Activated CD4-positive, CD25-positive, alpha-beta regulatory T cell treated with anti-CD3 and anti-CD28 coated beads, Interleukin-2, amount 50 U/mL, for 24 hours (primary cell): ENCODE measurements at places on chromosomes 13 and 19.
A peak's percentile ranks its signal among the peaks of the same experiment; 100 is the strongest.

DNA sequence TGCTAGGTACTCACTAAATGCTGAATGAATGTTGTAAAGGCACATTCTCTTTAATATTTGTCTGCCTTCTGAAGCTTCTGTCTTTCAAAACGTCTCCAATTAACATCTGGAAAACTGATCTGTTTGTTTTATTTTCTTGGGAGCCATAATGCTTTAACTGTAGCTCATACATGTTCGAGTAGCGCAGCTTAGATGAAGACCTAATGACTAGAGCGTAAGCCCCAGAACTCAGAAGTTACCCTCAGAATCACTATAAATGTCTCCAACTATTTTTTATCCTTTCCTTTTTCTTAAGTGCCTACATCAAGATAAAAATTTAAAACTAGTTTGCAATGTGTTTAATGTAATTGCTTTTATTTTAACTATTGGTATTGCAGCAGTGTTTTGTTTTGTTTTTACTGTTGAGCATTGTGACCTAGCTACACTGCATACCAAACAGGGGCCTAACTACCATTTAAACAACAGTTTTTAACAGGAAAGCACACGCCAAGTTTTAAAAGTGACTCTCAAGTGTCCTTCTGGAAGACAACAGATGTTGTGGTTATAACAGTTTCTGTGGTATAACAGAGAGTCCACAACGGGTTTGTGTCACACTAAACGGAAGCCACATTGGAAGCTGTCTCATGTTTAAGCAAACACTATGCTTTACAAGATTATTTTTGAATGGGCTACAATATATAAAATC is 42.0 kb downstream of the MRPL57 start:
- ATAC-seq = peak; percentile 25

- no peak for ATAC-seq
Observed at GRCh38 chr13:76440568-76440967, 445.6 kb downstream of the KCTD12 start.

DNA sequence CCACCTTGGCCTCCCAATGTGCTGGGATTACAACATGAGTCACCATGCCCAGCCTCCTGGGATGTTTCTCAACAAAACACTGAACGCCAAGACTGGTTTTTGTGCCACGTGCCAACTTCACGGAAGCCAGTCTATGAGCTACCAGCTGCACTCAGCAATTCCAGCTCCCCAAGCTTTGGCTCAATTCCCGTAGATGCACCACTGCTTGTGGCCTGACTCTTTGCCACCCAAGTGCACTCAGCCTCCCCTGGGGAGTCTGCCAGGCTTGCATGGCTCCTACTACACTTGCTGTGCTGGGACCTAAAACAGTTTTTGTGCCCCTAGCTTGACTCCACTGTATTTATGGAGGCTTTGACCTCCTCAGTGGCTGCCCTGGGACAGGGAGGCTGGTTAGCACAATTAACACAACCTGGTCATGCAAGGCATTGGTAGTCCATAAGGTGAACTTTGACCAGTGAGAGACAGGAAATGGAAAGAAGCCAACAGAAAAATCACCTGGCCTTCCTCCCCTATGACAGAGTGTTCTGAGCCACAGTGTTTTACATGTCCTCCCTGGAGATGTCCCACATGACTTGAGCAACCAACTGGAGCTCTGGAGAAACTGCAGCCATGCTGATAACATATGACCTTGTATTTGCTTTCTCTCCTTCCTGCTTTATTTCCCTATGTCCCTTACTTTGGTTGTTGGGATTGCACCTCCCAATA is 1173.1 kb downstream of the UQCRFS1 start:
- no peak for ATAC-seq

DNA sequence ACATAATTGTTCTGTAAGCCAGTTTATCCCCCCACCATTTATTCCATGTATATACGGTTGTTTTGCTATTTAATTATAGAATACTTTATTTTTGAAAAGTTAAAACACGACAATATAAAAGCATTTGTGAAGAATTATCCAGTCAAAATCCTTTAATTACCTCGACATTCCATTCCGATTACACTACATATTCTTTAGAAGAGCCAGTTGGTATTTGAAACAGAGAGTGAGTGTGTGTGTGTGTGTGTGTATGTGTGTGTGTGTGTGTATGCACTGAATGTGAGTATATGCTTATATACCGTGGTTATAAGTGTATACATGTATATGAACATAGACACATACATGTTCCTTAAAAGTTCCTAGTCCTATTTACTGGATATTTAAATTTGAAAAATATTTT is 87.8 kb upstream of the KLF5 start:
- no peak for ATAC-seq

DNA sequence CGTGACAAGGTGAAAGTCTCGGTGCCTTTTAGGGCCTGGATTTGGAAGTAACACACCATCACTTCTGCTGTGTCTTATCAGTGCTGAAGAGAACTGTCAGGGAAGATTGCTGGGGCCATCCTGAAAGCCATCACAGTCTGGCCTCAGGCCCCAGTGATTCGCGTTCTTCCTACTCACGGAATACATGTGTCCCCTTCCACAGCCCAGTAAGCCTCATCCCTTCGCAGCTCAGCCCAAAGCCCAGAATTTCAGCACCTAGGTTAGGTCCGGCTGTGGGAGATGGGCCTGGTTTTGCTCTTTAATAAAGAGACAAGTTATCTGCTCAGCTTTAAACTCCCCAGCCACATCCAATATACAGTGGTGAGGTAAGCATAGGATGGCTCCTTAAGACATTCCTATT is 113.0 kb upstream of the SPACA7 start:
- ATAC-seq = no peak

DNA sequence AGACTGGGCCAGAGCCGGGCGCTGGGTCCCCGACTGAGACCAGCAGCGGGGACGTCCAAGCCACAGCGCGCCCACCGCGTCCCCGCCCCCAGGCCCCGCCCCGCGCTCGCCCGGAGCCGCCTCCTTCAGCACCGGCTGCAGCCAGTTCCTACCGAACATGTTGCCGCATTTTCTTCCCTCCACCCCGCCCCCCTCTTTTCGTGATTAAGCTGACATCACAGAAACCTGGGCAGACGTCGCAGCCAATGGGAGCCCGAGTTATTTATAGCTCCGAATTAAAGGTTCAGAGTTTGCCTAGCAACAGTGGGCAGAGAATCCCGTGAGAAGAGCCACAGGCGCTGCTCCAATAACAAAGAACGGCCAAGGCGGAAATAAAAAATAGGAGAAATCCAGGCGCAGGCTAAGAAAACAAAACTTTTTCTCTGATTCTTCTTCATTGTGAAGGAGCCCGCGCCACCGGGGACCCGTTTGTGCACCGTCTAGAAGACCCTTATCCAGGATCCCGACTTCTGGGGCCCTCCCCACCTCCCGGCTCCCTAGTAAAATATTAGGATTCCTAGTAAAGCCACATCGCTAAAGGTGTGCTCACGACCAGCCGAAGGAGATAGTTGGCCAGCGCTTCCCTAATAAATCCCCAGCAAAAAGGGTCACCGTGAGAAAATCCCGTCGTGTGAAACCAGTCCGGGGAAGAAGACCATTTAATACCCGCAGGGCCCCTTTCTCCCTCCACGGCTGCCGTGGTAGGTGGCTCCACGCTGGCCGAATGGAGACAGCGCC is 61.7 kb downstream of the SERP2 start:
- ATAC-seq = peak; percentile 87

DNA sequence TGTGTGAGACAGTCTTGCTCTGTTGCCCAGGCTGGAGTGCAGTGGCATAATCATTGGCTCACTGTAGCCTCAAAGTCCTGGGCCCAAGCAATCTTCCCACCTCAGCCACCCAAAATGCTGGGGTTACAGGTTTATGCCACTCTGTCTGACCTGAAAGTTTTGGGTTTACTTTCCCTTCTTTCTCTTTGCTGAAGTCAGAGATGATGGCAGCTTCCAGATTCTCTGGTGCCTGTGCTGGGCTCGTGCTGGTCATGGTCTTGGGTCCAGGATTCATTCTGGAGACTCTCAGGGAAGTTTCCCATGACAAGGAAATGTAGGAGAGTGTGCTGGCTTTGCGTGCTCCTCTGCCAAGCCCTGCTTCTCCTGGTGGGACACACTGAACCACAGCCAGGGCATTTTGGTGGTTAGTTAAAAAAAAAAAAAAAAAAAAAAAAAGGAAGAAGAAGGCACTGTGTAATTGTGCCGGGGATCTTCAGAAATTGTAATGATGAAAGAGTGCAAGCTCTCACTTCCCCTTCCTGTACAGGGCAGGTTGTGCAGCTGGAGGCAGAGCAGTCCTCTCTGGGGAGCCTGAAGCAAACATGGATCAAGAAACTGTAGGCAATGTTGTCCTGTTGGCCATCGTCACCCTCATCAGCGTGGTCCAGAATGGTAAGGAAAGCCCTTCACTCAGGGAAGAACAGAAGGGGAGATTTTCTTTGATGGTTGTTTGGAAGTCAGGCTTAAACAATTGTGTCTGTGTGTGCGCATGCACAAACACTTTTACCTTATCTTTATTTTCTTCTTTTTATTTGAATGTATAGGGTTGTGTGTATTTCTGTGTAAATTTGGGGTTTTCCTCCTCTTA is at the start of gene ALOX5AP:
Gene ALOX5AP, plus strand, starts transcription at position 519 of the 847 bp plus-strand sequence. Its CDS starts 63 bp downstream, at position 582.
- peak; percentile 21 for ATAC-seq

DNA sequence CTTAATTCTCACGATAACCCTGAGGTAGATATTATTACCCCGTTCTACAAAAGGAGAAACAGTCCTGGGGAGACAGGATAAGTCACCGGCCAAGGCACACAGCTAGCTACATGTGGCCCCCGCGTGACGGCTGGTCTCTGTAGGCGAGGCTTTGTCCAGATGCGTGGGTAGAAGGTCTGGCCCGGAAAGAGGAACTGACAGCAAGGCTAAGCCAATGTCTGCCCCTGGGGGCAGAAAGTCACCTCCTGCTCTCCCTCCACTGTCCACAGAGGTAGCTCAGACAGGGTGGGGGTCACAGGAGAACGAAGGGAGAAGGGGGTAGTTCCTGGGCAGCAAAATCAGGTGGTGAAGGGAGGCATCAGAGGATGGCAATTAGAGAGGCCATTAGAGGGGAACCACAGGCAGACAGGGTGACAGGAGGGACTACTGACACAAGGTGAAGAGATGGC is 1.8 kb downstream of the APOC4 start:
- no peak for ATAC-seq

- no peak for ATAC-seq
Observed at GRCh38 chr19:18496980-18497256, 25.0 kb downstream of the ELL start.

- no peak for ATAC-seq
Observed at GRCh38 chr13:33322543-33322809, 36.9 kb upstream of the STARD13 start.

- no peak for ATAC-seq
Observed at GRCh38 chr13:91144054-91144453, 203.4 kb upstream of the MIR17HG start.

DNA sequence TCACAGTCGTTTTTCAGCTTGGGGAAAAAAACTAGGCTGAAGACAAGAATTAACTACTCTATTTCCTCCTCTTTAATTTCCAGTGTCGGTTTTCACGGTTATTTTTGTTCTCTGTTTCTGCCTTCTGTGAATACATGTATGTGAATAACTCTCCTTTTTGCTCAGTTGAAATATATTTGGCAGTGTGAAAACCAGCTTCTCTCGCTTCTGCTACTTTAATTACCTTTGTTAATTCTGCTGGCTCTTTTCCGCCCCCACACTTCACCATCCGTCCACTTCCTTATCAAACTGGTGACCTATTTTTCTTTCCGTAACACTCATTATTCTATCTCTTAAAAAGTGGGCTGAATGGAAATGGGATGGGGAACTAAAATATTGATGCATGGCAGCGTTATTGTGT is 126.4 kb downstream of the POU4F1 start:
- no peak for ATAC-seq

DNA sequence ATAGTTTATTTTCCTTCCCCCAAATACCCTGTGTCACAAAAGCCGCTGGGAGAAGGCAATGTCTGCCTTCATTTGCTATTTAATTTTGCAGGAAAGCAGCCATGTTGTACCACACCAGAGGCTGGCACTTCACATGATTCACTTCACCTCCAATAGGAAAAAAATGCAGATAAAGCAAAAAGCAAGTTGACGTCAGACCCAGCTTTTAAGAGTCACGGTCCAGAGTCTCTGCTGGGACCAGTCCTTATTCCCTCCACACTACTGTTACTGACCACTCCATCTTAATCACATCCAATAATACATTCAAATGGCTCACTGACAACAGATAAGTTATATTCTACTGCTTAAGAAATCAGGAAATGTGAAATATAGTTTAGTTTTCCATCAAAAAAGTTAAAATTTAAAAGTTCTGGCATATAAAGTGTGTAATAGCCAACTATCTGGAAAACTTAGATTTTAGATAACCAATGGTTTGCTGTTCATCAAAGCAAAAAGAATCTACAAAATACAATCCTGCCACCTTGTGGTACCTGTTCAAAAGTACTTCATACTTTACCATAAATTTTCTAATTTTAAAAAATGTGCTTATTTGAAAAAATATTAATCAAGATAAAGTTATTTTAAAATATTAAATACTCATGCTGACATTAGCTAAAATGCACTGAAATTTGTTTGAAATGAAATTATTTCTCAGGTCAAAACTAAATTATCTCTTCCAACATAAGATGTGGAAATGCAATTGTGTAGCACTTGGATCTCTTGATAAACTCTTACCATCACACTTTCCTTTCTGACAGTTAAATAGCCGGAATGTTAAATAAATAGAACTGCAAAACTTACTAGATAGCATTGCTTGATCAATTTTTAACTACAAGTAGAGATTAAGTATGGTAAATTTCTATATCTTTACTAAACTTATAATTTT is 97.3 kb downstream of the SERP2 start:
- ATAC-seq = no peak

DNA sequence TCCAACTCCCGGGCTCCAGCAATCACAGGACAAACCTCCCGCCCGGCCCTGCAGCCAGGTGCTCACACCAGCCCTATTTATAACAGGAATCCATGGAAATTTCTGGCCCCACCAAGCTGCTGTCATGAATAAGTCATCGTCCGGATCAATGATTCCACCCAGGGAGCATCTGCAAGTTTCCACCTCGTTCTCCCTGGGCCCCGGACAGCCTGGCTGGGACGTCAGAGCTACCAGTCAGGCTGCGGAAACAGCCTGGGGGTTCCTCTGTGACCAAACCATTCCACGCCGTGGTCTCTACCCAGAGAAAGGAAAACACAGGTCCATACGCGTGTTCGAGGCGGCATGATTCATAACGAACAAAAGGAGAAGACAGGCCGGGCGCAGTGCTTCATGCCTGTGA is 20.7 kb upstream of the PTBP1 start:
- ATAC-seq = no peak

GRCh38 chr13:74135326-74136083 is 1.3 kb upstream of the KLF12 start:
- peak; percentile 23 for ATAC-seq

DNA sequence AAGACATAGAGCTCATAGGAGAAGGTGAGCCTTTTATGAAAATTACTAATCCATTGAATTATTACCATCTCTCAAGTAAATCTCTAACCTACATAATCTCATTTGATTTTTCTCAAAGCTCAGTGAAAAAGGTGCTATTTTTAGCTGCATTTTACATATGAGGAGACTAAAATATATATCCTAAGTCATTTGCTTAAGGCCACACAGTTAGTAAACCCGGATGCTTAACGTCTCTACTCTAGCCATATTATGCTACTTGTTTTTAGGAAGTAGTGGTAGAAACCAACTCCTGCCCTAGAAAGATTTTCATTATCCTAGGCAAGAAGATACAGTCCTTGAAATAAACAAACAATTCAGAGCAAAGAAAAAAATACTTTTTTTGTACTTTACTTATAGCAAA is 108.9 kb downstream of the RBM26 start:
- no peak for ATAC-seq

- ATAC-seq = no peak
Observed at GRCh38 chr13:51494156-51494555, 41.3 kb upstream of the INTS6 start.
